ENCODE measurements at places on chromosomes 5 and 9. TPM values are rescaled to one million over a fixed set of nuclear protein-coding genes. Genes with fewer than 3 reads are reported as not detected.

DNA sequence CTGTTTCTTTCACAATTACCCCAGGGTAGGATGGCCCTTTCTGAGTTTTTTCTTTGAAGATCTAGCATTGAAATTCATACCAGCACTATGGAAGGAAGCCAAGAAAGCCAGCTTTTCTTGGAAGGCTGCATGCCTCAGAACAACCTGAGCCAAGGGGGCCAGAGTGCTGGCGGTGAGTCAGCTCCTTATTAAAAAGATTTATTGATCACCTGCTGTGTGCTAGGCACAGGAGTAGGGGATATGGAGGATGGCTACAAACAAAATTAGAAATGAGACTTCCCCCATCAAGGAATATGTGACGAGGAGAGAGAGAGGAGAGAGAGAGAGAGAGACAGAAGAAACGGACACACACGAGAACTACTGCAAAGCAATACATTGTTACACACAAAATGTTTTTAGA lies 184.6 kb upstream of the PUM3 start:
- DNase-seq = no peak

DNA sequence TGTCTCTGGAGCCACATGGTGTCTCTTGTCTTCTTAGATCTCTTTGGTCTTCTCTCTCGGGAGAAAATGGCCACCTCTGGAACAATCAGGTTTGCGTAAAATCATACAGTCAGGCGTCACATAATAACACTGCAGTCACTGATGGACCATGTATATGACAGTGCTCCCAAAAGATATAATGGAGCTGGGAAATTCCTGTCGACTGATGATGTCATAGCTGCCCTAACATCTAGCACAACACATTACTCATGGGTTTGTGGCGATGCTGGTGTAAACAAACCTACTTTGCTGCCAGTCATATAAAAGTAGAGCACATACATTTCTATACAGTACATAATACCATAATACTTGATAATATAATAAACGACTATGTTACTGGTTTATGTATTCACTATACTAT lies 30.1 kb upstream of the RAI14 start:
- DNase-seq = no peak

- DNase-seq = no peak
Observed at GRCh38 chr5:7755958-7756357, 95.0 kb downstream of the CFAP90 start.

- no peak for DNase-seq
Observed at GRCh38 chr9:86424251-86424891, 70.2 kb upstream of the TUT7 start.

- DNase-seq = no peak
Observed at GRCh38 chr5:95284572-95285408, at the start of gene MCTP1. Gene MCTP1, minus strand, starts transcription at chr5:95285094.

DNA sequence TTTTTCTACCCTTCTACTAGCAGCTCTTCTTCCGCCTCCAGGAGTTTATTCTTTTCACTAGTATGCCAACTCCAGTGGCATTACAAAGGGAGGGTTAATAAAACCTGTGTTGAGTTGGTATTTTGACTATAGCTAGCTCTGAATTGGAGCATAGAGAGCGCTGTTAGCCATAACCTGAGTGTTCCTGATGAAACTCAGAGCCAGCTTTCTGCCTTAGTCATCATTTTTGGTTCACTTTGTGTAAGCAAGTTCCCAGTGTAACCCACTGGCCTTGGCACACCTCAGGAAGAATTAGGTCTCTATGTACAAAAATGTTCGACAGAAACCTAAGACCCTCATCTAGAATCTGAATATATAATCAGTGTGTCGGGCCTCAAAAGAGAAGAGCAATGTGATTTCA lies 238.9 kb downstream of the NR3C1 start:
- no peak for DNase-seq

The SLC23A1 gene
- not detected for total RNA-seq

The PCDHAC2 gene
- total RNA-seq = 0.48 TPM

All from kidney epithelial cell (primary cell).